ENCODE measurements at places on chromosomes 4 and X.

DNA sequence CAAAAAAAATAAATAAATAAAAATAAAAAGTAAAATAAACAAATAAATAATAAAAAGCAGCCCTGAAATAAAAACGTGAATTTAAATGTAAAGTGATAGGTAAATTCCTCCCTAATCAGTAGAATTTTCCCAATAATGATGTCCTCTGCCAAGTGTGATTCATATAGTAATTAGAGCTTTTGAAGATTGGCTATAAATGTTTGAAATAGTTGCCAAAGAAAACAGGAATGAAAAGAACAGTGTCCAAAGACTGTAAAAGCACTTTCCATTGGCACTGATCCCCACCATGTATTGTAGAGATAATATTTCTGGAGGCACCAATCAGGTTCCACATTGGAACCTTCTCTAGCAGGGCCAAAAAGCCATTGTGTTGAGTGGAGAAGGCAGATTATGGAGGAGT, 25.9 kb upstream of the SMARCAD1 start:
- no peak for DNase-seq

DNA sequence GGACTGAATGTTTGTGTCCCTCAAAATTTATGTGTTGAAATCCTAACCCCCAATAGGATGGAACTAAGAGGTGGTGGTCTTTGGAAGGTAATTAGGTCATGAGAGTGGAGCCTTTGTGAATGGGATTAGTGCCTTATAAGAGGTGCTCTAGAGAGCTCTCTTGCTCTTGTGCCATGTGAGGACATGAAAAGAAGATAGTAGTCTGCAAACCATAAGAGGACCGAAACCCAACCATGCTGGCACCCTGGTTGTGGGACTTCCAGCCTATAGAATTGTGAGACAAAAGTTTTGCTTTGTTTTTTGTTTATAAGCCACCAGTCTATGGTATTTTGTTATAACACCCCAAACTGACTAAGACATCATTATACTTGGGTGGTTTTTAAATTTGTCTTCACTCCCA, 417.1 kb downstream of the ANKRD50 start:
- no peak for DNase-seq

GRCh38 chrX:154329294-154329693, 33.7 kb downstream of the TKTL1 start:
- no peak for DNase-seq

DNA sequence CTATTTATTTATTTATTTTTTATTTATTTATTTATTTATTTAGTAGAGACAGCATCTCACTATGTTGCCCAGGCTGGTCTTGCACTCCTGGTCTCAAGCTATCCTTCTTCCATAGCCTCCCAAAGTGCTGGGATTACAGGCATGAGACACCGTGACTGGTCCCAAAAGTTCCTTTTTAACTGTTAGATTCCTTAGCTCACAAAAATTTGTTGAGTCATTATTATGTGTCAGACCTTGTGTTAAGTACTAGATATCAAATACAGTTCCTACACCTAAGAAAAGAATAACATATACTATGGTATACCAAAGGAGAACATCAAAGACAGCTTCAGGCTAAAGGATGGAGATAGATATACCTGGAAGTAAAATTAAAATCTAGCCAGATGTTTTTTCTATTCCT, 11.6 kb downstream of the FGA start:
- no peak for DNase-seq

DNA sequence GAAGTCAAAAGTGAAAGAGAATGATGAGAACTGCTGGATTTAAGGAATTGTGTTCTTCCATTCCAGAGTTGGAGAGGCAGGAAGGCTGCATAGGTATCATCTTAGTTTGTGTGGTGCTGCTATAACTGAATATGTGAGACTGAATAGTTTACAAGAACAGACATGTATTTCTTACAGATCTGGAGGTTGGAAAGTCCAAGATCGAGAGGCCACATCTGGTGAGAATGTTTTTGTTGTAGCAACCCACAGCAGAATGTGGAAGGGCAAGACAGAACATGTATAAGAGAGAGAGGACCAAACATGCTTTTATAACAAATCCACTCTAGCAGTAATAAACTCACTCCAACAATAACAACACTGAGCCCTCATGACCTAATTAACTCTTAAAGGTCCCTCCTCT, 408.6 kb downstream of the FAM47B start:
- DNase-seq = no peak

- no peak for DNase-seq
These were observed 27.2 kb downstream of the AASDH start for GRCh38 chr4:56360071-56360470.

GRCh38 chr4:56289934-56290333, 97.4 kb downstream of the AASDH start:
- DNase-seq = no peak

DNA sequence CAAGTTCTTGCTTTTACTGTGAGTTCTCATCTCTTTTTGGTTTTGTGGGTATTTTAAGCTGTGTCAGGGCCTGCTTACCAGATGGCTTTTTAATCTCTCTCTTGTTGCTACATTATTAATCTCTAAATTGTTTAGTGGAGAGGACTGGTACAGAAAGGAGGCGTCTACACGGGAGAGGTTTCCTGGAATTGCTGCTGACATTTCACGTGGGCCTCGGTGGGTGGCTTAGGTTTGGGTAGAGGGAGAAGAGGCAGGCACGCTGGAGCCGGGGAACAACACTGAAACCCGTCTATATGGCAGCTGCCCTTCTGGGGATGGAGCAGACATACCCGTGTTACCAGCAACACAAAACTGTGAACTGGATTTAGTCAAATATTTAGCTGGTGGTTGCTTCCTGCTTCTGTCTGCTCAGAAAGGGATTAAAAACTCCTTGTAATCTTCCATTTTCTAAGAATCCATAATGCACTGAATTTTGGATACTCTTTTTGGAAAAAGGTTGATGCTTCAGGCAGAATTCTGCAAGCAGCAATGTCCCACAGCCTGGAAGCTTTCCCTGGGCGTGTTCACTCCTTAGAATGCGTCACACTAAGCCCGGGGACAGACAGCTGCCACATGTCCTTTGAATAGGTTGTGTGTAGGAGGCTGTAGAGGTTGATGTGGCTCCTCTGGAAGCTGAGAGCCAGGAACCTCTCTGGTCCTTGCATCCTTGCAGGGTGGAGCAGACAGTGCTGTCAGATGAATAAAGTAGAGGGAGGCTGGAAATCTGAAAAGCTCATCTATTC, 199.8 kb upstream of the GATB start:
- no peak for DNase-seq

GRCh38 chr4:10971800-10972401, 287.3 kb upstream of the CLNK start:
- DNase-seq = no peak

- no peak for DNase-seq
These were observed 560.8 kb upstream of the ATOH1 start for GRCh38 chr4:93267747-93268146.

- DNase-seq = no peak
These were observed 109.8 kb downstream of the LUZP4 start for GRCh38 chrX:115399306-115399705.

GRCh38 chr4:56050625-56051024, 101.9 kb downstream of the CEP135 start:
- DNase-seq = no peak

- DNase-seq = no peak
These were observed 7.0 kb downstream of the NAT8L start for GRCh38 chr4:2066011-2066551.

GRCh38 chr4:87799301-87800113, at the start of gene IBSP:
Gene IBSP (plus strand): TSS chr4:87799554. CDS start chr4:87802362, 2,808 bp downstream.
- DNase-seq = no peak

DNA sequence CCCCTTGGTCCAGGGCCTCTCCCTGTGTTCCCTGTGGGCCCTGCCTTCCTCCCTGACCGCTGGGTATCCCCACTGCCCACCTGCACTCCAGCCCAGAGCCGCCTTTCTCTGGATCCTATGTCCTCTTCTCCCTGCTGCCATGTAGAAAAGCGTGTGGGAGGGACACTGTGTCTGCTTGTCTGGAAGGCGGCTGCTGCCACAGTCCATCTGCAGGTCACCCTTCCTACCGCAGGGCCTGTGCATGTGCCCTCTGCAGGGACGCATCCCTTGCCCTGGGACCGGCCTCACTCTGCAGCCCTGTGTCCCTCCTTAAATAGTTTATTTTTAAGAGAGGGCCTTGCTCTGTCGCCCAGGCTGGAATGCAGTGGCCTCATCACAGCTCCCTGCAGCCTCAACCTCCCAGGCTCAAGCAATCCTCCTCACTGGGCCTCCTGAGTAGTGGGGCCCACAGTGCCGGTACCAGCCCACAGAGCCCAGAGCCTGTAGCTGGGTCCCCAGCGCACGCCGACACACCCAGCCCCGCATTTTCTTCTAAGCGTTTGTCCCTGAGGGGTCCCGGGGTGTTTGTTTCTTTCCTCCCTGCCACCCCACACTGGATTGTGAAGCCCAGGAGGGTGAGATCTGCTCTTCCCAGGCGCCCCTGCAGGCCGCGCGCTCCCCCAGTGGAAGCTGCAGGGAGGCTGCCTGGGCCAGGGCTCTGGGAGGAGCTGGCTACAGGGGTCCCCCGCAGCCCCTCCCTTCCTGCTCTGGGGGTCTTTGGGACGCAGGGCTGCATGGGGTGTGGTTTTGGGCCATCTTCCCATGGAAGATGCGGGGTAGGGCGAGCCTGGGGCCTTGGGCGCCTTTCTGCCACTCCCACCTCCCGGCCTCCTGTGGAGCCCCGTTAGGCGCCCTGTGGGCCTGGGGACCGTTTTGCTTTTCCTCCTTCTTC, 12.8 kb upstream of the NAT8L start:
- DNase-seq = no peak

GRCh38 chr4:1187182-1187581, 14.8 kb upstream of the SPON2 start:
- peak; percentile 19 for DNase-seq

Data from stimulated activated naive CD4-positive, alpha-beta T cell treated with Interleukin-2 at 50 U/mL for 16 hours (primary cell).